Esophagus squamous epithelium (tissue), 5 donors: ENCODE measurements at places on chromosomes 13 and 19.

DNA sequence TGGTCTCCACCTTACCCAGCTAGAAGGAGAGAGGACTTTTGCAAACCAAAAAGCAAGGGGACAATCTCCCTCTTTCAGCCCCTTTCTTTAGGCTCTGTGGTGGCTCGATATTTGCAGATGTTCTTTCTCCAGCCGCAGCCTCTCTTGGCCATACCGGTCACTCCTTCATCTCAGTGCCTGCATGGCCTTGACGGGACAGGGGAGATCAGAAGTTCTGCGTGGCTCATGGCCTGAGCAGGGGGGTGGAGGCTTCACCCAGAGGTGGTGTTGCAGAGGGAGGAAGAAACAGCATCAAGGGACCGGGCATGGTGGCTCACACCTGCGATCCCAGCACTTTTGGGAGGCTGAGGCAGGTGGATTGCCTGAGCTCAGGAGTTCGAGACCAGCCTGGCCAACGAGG lies 53.2 kb downstream of the MYO9B start:
- DNase-seq: no peak
- H3K4me3 ChIP-seq: no peak overlapping the region
- H3K36me3 ChIP-seq: no peaks in the 10 kb centered on the region
- no peaks in the 10 kb centered on the region for H3K4me1 ChIP-seq

- H3K27ac ChIP-seq: peak overlapping the region; percentile 87
- H3K4me3 ChIP-seq: peak overlapping the region; percentile 62
Observed at GRCh38 chr19:41363371-41363752, 587 bp downstream of the B9D2 start.

DNA sequence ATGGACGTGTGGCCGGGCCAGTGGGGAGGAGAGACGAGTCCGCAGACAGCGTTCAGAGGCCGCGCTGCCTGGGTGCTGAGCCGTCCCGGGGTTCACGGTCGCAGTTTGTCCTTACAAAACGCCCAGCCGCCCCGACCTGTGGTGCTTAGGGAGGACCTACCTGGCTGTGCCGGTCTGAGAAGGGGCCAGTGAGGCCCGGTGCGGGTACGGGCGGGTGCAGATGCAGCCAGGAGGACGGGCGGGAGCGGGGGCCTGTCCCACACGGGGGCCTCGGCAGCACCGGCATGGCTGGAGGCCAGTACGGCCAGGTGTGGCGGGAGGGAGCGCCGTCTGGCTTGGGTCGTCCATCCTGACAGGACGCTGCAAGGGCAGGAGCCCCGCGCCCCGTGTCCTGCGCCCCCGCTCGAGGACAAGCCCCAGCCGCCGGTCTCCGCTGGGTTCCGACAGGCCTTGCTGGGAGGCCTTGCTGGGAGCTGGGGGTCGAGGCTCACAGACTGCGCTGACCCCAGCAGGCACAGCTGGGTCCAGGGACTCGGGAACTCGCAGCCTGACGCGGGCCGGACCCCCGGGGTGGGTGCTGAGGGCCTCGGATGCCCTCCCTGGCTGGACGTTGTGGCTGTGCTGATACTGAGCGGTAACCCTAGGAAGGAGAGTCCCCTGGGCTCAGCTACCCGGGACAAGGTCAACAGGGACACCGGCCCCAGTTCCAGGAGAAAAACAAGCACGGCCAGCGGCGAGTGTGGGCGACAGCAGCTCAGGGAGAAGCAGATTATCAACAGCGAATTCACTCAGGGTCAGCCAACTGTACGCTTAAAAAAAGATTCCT lies 5.3 kb upstream of the PROZ start:
- peaks cover 20% of the 10 kb centered on the region for H3K27me3 ChIP-seq
- peaks cover 12% of the 10 kb centered on the region for H3K4me1 ChIP-seq
- H3K36me3 ChIP-seq: no peaks in the 10 kb centered on the region

DNA sequence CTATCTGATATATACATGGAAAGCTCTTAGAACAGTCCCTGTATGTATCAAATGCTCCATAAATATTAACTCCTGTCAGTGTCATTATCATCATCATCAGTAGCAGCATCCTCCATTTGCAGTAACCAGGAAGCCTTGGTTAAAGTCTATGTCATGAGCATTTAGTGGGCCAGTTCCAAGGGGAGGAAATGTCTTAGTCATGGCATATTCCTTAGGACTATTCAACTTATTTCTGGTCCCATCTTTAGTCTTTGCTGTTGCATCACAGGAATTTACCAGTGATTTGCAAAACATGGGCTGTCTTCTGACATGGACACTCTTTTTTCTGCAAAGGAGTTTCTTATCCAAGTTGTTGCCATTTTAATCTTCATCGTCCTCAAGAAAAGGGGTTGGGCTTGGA lies 98.4 kb downstream of the WDFY2 start:
- no peaks in the 10 kb centered on the region for H3K27me3 ChIP-seq
- peaks cover 9% of the 10 kb centered on the region for H3K4me1 ChIP-seq
- no peak overlapping the region for H3K4me3 ChIP-seq
- no peak overlapping the region for H3K27ac ChIP-seq
- no peak for DNase-seq

DNA sequence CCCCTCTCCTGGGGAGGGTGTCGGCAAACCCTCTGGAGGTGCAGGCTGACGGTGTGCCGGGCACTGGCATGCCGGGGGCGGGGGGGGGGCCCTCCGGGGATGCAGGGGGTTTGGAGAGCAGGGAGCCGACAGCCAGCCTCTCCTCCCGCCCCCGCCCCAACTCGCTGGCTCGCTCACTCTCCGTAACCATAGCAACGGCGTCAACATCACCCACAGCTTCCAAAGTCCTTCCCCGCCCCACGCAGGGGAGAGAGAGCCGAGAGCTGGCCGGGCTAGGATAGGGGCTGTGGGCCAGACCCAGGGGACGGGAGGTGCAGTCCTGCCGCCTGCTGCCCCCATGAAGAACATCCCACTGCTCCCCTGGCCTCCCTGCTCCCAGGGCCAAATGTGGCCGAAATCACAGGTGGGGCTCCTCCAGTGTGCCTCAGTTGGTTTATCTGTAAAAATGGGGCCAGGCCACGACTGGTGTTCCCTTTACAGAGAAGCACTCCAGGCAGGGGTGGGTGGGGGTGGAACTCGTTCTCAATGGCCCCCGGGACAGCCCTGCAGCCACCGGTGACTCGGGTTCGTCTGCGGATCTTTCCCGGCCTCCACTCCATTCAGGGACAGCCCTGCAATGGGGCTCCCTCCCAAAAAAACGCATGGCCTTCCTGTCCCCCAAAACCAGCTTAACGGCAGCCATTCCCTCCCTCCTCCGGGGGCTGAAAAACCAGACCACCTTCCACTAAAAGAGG lies 3.2 kb downstream of the KLF16 start:
- H3K36me3 ChIP-seq: no peaks in the 10 kb centered on the region
- DNase-seq: no peak
- no peaks in the 10 kb centered on the region for H3K27me3 ChIP-seq
- peaks cover 84% of the 10 kb centered on the region for H3K4me1 ChIP-seq
- H3K4me3 ChIP-seq: peak overlapping the region; percentile 77
- peak overlapping the region; percentile 97 for H3K27ac ChIP-seq

DNA sequence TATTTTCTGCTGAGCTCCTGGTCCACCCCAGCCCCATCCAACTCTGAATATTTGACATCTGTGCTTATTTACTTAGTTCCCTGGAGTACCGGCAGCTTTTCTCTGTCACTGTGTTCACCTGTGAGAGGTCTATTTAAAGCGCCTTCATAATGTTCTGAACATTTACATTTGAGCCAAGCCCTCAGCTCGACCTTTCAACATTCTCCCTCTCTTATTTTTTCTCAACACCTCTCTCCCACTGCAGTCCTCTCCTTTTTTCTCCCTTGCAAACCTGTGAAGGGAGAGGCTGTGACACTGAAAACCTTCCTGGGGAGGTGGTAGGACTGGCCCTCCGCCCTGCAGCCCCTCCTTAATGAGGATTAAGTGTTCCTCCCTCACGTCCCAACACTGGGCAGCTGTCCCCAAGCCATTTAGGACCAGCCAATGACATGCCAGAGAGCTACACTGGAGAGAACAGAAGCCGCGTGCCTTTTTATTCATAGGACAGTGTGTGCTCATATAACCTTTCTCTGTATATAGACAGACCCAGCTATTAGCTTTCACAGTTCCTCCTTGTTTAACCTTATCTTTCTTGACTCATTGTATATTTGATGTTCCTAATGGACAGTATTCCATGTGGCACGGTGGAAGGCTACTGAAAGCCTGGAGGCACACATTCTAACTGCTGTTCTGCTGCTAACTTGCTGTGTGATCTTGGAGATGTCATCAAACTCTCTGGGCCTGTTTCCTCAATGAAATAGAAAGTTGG lies 134.8 kb downstream of the NUFIP1 start:
- H3K36me3 ChIP-seq: no peaks in the 10 kb centered on the region
- peaks cover 72% of the 10 kb centered on the region for H3K4me1 ChIP-seq
- H3K27ac ChIP-seq: peak overlapping the region; percentile 85
- no peaks in the 10 kb centered on the region for H3K27me3 ChIP-seq
- H3K4me3 ChIP-seq: no peak overlapping the region
- DNase-seq: no peak

GRCh38 chr19:48671446-48671995 lies 1.3 kb downstream of the NTN5 start:
- no peak overlapping the region for H3K27ac ChIP-seq
- H3K27me3 ChIP-seq: no peaks in the 10 kb centered on the region
- H3K4me3 ChIP-seq: no peak overlapping the region
- no peaks in the 10 kb centered on the region for H3K36me3 ChIP-seq

DNA sequence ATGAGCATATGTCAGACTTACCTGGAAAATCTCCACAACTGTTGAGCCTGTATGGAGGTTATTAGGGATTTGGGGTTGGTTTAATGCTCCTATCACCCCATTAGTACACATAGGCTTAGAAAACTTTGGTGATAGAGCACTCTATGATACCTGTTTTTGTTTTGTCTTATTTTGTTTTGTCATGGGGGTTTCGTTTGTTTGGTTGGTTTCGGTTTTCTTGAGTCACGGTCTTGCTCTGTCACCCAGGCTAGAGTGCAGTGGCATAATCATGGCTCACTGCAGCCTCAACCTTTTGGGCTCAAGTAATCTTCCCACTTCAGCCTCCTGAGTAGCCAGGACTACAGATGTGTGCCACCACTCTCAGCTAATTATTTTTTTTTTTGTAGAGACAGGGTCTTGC lies 70.0 kb downstream of the MZT1 start:
- no peak overlapping the region for H3K27ac ChIP-seq
- no peaks in the 10 kb centered on the region for H3K36me3 ChIP-seq
